Thoracic aorta (tissue), 2 donors: ENCODE measurements at places on chromosomes 6 and 20.

DNA sequence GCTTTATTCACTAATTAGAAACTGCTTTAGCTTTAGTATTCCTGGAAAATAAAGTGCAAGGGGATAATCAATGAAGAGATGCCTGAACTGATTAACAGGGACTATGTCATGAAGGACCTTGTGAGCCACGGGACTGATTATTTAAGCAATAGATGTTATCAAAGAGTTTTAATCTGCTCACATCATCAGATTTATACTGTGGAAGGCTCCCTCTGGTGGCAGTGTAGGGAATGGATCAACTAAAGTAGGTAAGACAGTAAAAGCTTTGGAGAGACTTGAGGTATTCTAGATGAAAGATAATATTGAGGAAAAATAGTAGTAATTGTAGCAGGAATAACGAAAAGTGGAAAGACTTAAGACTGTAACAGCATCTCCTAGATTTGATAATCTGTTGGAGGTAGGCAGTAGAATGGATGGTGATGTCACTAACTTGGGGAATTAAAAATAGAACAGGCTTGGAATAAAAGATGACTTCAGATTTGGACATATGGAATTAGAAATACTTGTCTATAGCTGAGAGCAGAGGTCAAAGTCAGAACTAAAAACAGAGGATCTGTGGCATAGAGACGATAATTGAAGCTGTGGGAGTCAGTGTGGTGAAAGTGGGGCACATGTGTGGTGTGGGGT, 80.3 kb upstream of the HTR1E start:
- DNase-seq, result no peak

- no peak for DNase-seq
These were observed 28.3 kb upstream of the B3GAT2 start for GRCh38 chr6:70985156-70985555.

DNA sequence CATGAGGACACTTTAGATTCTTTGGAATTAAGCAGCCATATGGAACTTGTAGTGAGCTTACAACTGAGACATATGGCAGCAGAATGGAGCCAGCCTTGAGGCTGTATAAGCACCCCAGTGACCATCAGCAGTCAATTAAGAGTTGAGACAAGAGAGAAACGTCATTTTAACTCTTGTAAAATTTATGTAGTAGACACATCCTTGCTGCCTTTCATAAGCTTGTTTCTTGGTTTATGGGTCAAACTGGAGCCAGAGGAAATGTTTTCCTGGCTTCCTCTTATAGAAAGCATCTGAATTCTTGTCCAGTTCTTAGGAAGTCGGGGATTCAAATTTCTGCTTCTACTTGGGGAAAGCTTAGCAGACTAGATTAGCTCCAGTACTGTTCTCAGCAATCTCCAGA, 745.1 kb upstream of the MARCKS start:
- no peak for DNase-seq

- DNase-seq, result no peak
These were observed 43.2 kb downstream of the PHIP start for GRCh38 chr6:79034865-79035264.

DNA sequence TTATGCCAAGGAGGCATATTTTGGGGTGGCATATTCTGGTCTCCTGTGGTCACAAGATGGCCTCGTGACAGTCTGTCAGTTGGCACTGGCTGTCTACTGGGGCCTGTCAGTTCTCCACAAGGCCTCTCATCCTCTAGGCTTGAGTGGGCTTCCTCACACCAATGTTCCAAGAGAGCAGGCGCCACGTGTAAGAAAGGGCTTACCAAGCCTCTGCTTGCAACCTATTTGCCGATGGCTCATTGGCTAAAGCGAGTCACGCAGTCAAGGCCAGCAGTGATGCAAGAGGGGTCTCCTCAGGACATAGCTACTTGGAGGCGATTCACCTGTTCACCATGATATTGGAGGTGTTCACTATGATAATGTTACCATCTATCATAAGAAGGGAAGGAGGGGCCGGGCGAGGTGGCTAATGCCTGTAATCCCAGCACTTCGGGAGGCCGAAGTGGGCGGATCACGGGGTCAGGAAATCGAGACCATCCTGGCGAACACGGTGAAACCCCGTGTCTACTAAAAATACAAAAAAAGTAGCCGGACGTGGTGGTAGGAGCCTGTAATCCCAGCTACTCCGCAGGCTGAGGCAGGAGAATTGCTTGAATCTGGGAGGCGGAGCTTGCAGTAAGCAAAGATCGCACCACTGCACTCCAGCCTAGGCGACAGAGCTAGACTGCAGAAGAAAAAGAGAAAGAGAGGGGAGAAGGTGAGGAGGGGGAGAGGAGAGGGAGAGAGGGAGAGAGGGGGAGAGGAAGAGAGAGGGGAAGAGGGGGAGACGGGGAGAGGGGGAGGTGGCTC, 35.3 kb downstream of the C6orf52 start:
- DNase-seq, result no peak

- DNase-seq, result no peak
These were observed 16.2 kb downstream of the KHDC1L start for GRCh38 chr6:73209117-73209516.

DNA sequence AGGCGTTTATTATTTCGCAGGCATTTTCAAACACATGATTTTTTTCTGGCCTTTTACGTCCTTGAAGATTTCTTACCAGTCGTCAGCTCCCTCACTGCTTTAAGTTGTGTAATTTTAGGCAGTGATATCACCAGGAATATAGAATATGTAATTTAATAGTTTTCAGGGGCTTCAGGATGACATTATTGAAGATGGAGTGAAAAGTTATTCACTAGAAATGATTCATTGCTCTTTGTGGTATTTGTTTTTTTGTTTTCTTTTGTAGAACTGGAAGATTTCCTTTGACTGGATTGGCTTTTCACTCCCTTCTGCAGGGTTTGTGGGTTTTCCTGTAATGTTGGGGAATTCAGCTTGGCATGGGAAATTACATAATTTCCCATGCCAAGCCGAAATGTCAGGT, 2.0 kb downstream of the LRRC1 start:
- DNase-seq, result no peak

DNA sequence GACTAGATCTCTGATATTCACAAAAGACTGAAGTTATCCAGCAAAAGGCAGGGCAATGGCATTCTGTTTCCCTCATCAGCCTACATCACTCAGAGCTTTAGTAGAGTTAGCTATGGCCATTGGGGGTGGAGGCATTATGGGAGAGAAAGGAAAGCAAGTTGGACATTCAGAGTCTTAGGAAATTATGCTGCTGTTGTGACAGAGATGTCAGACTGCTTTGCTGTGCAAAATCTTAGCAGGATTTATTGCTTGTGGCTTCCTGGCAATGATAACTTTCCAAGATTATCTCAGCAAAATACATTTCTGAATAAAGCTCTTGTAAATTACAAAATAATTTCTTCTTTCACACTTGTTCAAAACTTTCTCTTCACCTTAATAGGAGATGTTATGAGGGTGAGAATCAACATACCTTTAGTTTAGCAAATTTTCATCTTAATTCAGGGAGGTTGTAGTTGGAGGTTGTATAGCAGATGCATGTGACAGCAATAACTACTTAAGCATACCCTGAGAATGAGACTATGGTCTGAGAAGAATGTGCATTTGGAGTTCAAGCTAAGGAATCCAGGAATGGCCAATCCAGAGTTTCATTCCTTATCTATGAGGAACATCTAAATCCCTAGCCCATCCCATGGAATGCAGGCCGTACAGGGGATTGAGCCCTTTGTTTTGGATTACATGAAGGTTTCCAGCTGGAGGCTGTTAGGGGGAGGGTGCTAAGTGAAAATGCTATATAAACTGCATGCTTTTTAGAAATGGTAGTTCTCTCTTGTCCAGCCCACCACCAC, 179.8 kb downstream of the HAO1 start:
- no peak for DNase-seq

- no peak for DNase-seq
These were observed 56.5 kb upstream of the FUT9 start for GRCh38 chr6:95959261-95959660.

DNA sequence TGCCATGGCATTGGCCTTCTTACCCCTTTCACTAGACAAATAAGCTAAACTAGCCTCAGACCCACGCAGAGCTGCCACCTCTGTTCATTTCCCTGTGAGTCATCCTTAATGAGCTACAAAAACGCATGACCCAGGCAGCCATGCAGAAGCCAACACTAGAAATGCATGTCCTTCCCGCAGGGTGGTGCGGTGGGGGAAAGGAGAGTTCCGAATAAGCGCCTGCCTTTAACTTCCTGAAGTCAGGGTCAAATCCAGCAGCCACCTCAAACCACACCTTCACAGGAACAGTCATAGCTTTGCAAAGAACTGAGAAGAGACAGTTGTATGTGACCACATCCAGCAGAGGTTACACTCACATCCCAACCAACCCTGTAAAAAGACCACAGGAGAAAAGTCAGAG, 40.4 kb downstream of the IRF4 start:
- DNase-seq, result no peak

- no peak for DNase-seq
These were observed at the start of gene CDSN for GRCh38 chr6:31120151-31120915. Gene CDSN (minus strand): TSS chr6:31120446. CDS start chr6:31120419, 27 bp downstream.

- no peak for DNase-seq
These were observed 1.1 kb downstream of the DDAH2 start for GRCh38 chr6:31727717-31728671.

DNA sequence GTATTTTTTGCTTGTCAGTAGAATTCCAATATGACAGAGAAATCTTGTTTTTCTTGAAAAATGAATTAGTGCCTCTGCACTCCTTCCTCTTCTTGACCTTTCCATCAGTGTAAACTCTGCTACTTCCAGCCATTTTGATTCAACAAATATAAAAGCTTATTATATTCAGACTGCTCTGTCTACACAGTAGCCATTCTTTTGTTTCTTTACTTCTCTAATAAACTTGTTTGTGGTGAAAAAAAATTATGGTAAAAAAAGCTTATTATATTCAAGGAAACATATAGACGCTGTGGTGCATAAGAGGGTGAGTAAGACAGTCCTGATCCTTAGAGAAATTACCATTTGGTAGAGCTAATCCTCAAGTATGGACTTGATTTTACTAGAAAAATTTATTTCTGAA, 11.6 kb downstream of the CAGE1 start:
- DNase-seq, result no peak

DNA sequence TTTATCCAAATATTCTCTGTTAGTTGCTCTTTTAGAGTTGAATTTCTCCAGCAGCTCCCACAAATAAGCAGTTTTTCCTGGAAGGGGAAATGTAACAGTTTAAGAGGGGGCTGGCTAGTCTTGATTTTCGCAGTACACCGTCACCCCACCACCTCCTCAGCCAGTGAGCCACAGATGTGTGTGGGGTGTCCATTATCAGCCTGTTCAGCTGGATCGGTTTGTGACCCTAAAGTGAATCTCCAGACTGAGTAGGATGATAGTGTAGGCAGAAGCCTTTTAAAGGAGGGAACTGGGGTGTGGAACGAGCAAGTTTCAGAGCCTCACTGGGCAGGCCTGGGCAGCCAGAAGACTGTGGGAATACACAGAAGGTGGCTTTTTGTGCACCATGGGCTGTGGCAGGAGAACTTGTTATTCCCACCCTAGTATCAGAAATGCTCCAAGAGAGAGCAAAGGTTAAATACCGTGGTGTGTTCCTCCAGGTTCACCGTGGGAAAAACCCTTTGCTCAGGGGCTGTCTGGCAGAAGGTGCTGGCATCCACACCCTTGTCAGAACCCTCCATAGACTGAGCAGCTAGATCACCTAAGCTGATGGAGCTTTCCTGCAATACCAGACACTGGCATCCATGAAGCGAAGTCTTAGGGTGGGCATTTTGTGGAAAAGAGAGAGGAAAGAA, 230.9 kb upstream of the MOCS1 start:
- DNase-seq, result no peak

DNA sequence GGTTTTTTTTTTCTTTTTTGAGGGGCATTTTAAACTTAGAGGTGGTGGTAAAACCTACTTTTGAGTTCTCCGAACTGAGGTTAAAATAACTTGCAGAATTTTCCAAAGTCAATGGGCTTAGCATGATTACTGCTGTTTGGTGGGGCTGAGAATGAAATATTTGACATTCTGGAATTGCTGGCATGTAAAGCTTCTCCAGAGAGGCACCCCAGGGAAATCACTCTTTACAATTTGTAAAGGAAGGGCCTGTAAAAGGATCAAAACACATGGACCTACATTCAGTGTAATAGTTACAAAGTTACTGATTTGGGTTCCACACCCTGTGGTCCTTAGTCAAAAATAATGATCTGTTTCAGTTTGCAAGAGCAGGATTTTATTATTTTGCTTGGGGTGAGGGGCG, 5.5 kb downstream of the FAM217B start:
- no peak for DNase-seq

- no peak for DNase-seq
These were observed 75.5 kb downstream of the GPR6 start for GRCh38 chr6:110053395-110054240.

DNA sequence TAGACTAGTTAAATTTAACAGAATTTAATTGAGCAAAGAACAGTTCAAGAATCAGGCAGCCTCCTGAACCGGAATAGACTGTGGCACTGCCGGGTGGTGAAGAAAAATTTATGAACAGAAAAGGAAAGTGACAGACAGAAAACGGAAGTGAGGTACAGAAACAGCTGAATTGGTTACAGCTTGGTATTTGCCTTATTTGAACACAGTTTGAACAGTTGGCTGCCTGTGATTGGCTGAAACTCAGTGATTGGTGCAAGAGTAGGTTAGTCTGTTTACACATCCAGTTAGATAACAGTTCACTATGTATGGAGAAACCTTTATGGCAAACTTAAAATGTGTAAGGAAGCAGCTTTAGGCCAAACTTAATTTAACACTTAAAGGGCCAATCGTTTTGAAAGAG, 116.0 kb upstream of the CITED2 start:
- DNase-seq, result no peak

DNA sequence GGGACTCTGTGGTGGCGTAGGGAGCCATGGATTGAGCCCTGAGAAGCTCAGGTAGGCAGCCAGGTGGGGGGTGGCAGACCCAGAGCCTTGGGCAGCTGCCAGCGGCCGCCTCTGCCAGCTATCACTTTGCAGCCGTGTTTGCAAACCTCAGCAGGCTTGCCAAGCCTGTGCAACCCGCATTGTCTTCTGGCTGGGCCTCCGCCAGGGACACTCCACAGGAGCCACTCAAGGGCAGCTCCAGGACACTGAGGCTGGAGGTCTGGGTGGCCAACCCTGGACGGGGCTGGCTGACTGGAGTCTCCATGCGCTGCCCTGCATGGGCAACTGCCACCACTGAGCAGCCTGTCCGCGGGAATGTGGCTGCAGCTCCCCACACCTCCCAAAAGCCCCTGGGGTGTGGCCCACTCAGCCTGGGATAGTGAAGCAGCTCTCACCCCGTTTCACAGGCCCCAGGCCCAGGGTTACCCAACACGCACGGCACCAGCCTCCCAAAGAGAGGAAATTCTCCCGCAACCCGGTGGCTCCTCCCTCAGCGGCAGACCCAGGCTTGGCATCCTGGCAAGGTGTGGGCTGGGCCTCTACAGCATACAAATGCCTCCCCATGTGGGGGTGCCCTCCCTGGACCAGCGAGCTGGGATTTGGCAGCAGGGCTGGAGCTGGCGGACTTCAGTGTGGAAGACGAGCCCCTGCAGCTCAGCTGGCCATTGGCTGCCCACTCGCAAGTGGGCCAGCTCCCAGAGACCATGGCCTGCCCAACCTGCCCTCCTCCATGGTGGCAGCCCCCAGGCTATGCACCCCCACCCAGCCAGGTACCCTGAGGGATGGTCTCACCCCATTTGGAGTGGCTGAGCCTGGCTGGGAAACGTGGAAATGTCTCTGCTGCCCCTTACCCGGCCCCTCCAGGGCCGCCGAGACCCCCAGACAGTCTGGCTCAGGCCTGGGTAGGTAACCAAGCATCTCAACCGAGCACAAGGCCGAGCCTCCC, 2.9 kb downstream of the CHRNA4 start:
- DNase-seq, result no peak
